ENCODE measurements at places on chromosomes 7 and 10. TPM values are rescaled to one million over a fixed set of nuclear protein-coding genes. Genes with fewer than 3 reads are reported as not detected.

CPXM2 gene
- 51.1 TPM for total RNA-seq

EGFR gene
- 44.6 TPM for total RNA-seq

ADRA2A gene
- 19.3 TPM for total RNA-seq

RPEL1 gene
- not detected for total RNA-seq

WNT2 gene
- total RNA-seq, result 2.8 TPM

FAM180A gene
- total RNA-seq, result not detected

SPACDR gene
- total RNA-seq, result 1.4 TPM

CELF2 gene
- total RNA-seq, result 14.4 TPM

LHFPL3 gene
- total RNA-seq, result 0.31 TPM

SOSTDC1 gene
- 6.0 TPM for total RNA-seq

SDK1 gene
- 17.8 TPM for total RNA-seq

DNA sequence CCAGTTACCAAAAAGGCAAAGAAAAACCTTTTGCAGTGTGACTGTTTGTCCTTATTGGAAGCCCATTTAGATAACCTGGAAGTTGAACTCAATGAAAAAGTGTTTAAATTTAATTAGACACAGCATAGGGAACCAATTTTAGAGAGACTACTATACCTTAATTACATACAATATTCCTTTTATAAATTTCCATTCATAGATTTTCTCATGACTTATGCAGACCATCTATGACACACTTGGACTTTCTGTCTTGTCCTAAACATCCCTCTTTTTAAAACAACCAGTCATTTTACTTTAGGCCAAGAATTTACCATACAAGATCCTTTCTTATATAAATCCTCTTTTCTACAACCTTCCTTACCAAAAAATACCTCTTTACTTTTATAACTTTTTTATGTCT is 61.6 kb downstream of the MTURN start:
- no peaks in the 10 kb centered on the region for H3K27me3 ChIP-seq
- H3K4me1 ChIP-seq, result no peaks in the 10 kb centered on the region
- H3K4me3 ChIP-seq, result no peak overlapping the region
- peaks cover 8% of the 10 kb centered on the region for H3K36me3 ChIP-seq
- DNase-seq, result no peak

GRCh38 chr10:16527452-16527851 is 5.8 kb upstream of the C1QL3 start:
- no peak for DNase-seq
- H3K36me3 ChIP-seq, result peaks cover 2% of the 10 kb centered on the region
- H3K27ac ChIP-seq, result no peak overlapping the region
- no peaks in the 10 kb centered on the region for H3K4me1 ChIP-seq

- DNase-seq, result no peak
- no peaks in the 10 kb centered on the region for H3K36me3 ChIP-seq
- no peak overlapping the region for H3K4me3 ChIP-seq
- no peaks in the 10 kb centered on the region for H3K27me3 ChIP-seq
These were observed 9.4 kb downstream of the NUDT5 start for GRCh38 chr10:12186323-12186722.

- DNase-seq, result no peak
- H3K4me1 ChIP-seq, result peaks cover 26% of the 10 kb centered on the region
- peaks cover 7% of the 10 kb centered on the region for H3K27me3 ChIP-seq
These were observed 699 bp downstream of the GHITM start for GRCh38 chr10:84140036-84140379.

DNA sequence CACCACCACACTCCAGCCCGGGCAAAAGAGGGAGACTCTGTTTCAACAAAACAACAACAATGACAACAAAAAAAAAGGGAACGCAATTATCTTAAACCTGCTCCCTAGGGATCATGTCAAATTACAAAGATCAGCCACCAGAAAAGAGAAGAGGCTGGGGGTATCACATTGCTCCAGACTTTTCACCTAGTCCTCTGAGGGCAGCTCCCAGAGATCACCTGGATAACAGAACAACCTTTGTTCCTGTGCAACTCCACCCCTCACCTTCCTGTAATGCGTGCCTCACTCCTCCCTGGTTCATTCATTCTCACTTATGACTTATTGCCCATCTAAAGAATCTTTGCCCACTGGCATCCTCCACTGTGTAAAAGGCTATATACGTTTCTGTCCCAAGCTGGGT is 31.8 kb downstream of the SVOPL start:
- H3K4me1 ChIP-seq, result peaks cover 20% of the 10 kb centered on the region
- no peak overlapping the region for H3K27ac ChIP-seq
- H3K36me3 ChIP-seq, result peaks cover 4% of the 10 kb centered on the region

- no peak overlapping the region for H3K27ac ChIP-seq
- no peaks in the 10 kb centered on the region for H3K27me3 ChIP-seq
- H3K4me3 ChIP-seq, result no peak overlapping the region
These were observed 176.4 kb upstream of the ANK3 start for GRCh38 chr10:60566096-60566495.

DNA sequence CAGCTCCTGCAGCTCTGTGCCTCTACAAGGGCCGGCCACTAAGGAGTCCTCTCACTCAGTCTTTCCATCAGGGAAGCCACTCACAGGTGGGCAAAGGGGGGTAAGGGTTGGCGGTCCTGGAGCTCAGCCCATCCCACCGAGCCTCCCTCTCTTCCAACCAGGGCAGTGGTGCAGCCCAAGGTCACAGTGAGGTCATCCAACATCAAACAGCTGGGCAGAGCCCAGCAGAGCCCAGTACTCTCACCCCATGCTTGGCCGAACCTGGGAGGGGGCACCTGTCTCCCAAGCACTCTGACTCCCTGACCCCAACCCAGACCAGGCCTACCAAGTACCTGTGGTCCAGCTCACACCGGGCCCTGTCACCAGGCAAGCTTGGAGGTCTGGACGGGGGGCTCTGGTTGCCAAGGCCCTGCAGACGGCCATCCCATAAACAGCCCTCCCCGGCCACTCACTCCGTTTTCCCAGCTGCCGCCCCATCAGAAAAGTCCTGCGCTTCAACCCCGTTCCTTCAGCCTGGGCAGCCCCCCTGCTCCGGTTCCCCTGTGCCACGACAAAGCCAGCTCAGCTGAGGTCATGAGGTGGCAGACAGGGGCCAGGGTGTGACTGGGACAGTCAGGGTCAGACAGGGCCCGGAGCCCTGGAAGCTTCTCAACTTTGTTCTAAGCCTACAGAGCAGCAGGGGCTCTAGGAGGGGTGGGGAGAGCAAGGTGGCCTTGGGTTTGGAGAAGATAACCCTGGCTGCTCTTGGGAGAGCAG is 27.5 kb downstream of the PDGFA start:
- H3K4me3 ChIP-seq, result no peak overlapping the region
- DNase-seq, result no peak
- no peaks in the 10 kb centered on the region for H3K27me3 ChIP-seq
- no peak overlapping the region for H3K27ac ChIP-seq

DNA sequence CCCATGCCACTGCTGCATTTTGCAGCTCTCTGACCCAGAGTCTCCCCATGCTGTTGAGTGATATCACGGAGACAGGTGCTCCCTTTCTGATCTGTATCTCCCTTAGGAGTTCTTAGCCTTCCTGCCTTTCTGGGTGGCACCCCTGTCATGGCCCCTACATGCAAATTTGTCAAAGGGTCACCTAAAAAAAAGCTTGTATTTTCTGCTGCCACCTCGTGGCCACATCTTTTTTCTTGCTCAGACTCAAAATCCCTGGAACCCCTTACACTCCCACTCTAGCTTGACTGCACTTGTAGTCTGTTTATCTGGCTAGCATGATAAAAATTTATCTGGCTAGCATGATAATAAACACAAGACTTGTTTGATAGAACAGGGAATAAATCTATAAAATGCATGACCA is 809.1 kb downstream of the SORCS1 start:
- no peak for DNase-seq
- H3K27ac ChIP-seq, result no peak overlapping the region
- H3K36me3 ChIP-seq, result no peaks in the 10 kb centered on the region
- H3K27me3 ChIP-seq, result no peaks in the 10 kb centered on the region
- H3K4me3 ChIP-seq, result no peak overlapping the region

GRCh38 chr7:117186218-117187010 is 136.4 kb downstream of the WNT2 start:
- DNase-seq, result no peak
- no peak overlapping the region for H3K27ac ChIP-seq
- H3K27me3 ChIP-seq, result no peaks in the 10 kb centered on the region

DNA sequence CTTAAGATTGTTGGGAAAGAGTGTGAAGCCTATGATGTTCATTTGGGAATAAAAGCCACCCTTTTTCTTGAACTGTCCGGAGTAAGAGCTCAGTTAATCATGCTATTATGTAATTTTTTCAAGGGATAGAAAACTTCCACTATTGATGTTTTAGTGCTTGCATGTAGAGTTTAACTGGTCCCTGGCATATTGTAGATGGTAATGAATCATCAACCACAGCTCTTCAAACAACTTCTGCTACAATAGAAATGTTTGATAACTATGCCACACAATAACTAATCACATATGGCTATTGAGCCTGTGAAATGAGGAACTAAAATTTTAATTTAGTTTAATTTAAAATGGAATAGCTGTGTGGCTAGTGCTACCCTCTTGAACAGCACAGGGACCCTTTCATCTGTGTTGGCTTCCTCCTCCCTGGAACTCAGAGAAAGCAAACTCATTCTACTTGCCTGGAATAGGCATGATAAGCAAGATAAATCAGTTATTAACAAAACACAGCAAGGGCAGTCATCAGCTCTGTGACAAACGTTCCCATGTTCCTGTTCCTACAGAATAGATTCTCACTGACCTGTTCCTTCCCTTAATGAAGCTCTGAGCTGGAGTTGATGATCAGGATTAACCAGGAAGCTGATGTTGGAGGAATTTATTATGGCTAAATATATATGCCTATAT is 4.9 kb upstream of the SRI start:
- H3K27me3 ChIP-seq, result no peaks in the 10 kb centered on the region
- H3K4me1 ChIP-seq, result peaks cover 7% of the 10 kb centered on the region
- H3K4me3 ChIP-seq, result no peak overlapping the region
- no peak for DNase-seq
- H3K36me3 ChIP-seq, result no peaks in the 10 kb centered on the region

- no peak overlapping the region for H3K27ac ChIP-seq
- no peaks in the 10 kb centered on the region for H3K4me1 ChIP-seq
- no peak overlapping the region for H3K4me3 ChIP-seq
These were observed 12.6 kb downstream of the NOM1 start for GRCh38 chr7:156962145-156962544.

- no peaks in the 10 kb centered on the region for H3K36me3 ChIP-seq
- DNase-seq, result no peak
- no peaks in the 10 kb centered on the region for H3K27me3 ChIP-seq
- H3K4me3 ChIP-seq, result no peak overlapping the region
- peaks cover 3% of the 10 kb centered on the region for H3K4me1 ChIP-seq
These were observed 877.6 kb upstream of the AUTS2 start for GRCh38 chr7:68720697-68721096.

- H3K27me3 ChIP-seq, result peaks cover 23% of the 10 kb centered on the region
- DNase-seq, result no peak
- H3K27ac ChIP-seq, result no peak overlapping the region
- no peaks in the 10 kb centered on the region for H3K36me3 ChIP-seq
These were observed 265.9 kb upstream of the YAE1 start for GRCh38 chr7:39300276-39300675.

- no peak overlapping the region for H3K27ac ChIP-seq
- H3K36me3 ChIP-seq, result no peaks in the 10 kb centered on the region
- H3K4me3 ChIP-seq, result peak overlapping the region; percentile 29
- DNase-seq, result no peak
- H3K4me1 ChIP-seq, result no peaks in the 10 kb centered on the region
These were observed 185.4 kb downstream of the SEC23IP start for GRCh38 chr10:120077707-120078492.

- DNase-seq, result no peak
- H3K27ac ChIP-seq, result no peak overlapping the region
- peaks cover 4% of the 10 kb centered on the region for H3K36me3 ChIP-seq
- peaks cover 21% of the 10 kb centered on the region for H3K4me1 ChIP-seq
These were observed 98.6 kb upstream of the FGFR2 start for GRCh38 chr10:121696854-121697253.

GRCh38 chr10:31749981-31750840 is 178.4 kb downstream of the ARHGAP12 start:
- no peak overlapping the region for H3K27ac ChIP-seq
- H3K4me3 ChIP-seq, result no peak overlapping the region
- no peaks in the 10 kb centered on the region for H3K36me3 ChIP-seq
- no peak for DNase-seq
- no peaks in the 10 kb centered on the region for H3K27me3 ChIP-seq

DNA sequence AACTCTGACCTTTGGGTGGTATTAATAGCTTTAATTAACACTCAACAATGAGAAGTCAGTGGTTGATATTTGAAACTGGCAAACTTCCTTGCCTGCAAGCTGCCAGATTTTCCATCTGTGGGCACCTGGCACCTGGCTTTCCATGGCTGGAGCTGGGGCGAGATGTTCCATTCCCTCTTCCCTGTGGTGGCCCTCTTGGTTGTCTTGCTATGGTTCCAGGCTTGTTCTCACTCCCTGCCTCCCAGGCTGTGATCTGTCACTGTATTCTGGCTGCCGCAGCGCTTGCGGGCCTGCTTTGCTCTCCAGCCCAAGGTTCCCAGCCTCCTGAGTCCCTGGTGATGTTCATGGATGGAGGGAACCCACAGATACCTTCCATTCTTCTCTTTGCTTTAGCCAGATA is 201.0 kb downstream of the FRMD4A start:
- H3K36me3 ChIP-seq, result peaks cover 8% of the 10 kb centered on the region
- no peak overlapping the region for H3K4me3 ChIP-seq
- H3K27ac ChIP-seq, result no peak overlapping the region
- H3K27me3 ChIP-seq, result no peaks in the 10 kb centered on the region
- DNase-seq, result peak; percentile 36
- no peaks in the 10 kb centered on the region for H3K4me1 ChIP-seq

GRCh38 chr7:87448388-87448787 is 27.1 kb downstream of the ABCB4 start:
- H3K4me1 ChIP-seq, result no peaks in the 10 kb centered on the region
- no peak overlapping the region for H3K27ac ChIP-seq
- H3K4me3 ChIP-seq, result no peak overlapping the region
- DNase-seq, result no peak
- H3K27me3 ChIP-seq, result no peaks in the 10 kb centered on the region

DNA sequence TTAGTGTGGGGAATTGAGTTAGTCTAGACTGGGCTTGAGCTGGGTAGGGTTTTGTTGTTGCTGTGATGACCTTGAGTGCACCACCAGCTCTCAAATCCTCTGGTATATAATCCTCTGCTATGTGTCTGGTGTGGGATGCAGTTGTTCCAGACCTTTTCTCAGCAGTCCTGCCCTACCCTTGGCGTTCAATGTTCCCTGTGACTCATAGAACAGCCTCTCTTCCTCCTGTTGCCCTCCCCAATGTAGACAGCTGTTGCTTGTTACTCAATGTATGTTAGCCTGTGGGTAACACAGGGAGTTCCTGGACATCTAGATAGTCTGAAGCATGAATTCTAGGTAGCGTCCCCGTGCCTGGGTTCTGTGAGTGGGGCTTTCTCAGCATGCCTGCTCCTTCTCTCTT is 19.8 kb downstream of the ACBD7 start:
- DNase-seq, result no peak
- H3K27me3 ChIP-seq, result no peaks in the 10 kb centered on the region
- H3K36me3 ChIP-seq, result no peaks in the 10 kb centered on the region
- no peaks in the 10 kb centered on the region for H3K4me1 ChIP-seq
- H3K4me3 ChIP-seq, result no peak overlapping the region

- H3K27me3 ChIP-seq, result no peaks in the 10 kb centered on the region
- peaks cover 13% of the 10 kb centered on the region for H3K4me1 ChIP-seq
- DNase-seq, result no peak
- peaks cover 10% of the 10 kb centered on the region for H3K36me3 ChIP-seq
- H3K27ac ChIP-seq, result peak overlapping the region; percentile 94
These were observed 719 bp downstream of the ZNF33B start for GRCh38 chr10:42637648-42638054.

- H3K4me1 ChIP-seq, result peaks cover 18% of the 10 kb centered on the region
- peak overlapping the region; percentile 28 for H3K27ac ChIP-seq
- DNase-seq, result no peak
- H3K36me3 ChIP-seq, result peaks cover 22% of the 10 kb centered on the region
These were observed 109.3 kb downstream of the UBE2H start for GRCh38 chr7:129843365-129843898.

All from type B pancreatic cell (in vitro differentiated cells).